ENCODE measurements at places on chromosomes 12 and 14. TPM values are rescaled to one million over a fixed set of nuclear protein-coding genes. Genes with fewer than 3 reads are reported as not detected.

Gene SERPINA10
- total RNA-seq: not detected

Gene FGF6
- total RNA-seq: not detected

Gene GOLT1B
- total RNA-seq: 79.6 TPM

Gene RIN3
- 26.1 TPM for total RNA-seq

Gene ADAM21
- not detected for total RNA-seq

Gene DAO
- total RNA-seq: not detected

Data from A549 treated with ZK216348 at 1 μM for 4 hours (cell line).